Progenitor cell of endocrine pancreas (in vitro differentiated cells): ENCODE measurements at places on chromosomes 6 and 20. TPM values are rescaled to one million over a fixed set of nuclear protein-coding genes. Genes with fewer than 3 reads are reported as not detected.

- no peak for DNase-seq
Observed at GRCh38 chr6:131736003-131736596, 25.3 kb upstream of the CTAGE9 start.

GRCh38 chr6:118788702-118789101 is 105.2 kb upstream of the ASF1A start:
- no peak for DNase-seq

The CYP39A1 gene
- 6.7 and 10.3 TPM in 2 replicates for total RNA-seq

DNA sequence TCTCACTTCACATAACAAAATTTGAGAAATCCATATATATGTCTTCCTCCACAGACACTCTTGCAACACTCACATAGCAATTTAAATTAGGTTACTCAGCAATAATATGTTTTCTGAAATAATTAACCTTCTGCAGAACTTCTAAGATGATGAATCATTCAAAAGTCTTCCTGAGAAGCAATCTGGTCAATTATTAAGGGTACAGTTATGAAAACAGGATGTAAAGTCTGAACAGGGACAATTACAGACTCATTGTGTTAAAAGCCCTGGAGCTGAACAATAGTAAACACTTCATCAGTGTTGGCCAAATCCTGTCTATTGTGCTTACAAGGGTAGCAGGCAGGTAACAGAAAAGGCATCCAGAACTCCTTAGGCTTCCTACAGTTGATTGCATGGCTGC is 75.4 kb downstream of the FILIP1 start:
- DNase-seq, result no peak

DNA sequence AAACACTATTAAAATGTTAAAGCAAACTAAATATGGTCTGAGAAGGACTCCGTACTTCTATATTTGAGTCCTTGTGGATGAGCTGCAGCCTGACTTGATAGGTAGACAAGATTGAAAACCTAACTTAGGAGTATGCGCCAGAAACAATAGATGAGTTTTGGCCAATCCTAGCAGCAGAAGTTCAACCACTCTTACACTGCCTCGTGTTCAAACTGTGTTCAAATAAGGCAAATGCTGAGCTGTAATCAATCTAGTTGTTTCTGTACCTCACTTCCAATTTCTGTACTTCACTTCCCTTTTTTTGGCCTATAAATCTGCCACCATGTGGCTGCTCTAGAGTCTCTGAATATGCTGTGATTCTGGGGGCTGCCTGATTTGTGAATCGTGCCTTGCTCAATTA is 13.2 kb upstream of the SERINC1 start:
- no peak for DNase-seq

DNA sequence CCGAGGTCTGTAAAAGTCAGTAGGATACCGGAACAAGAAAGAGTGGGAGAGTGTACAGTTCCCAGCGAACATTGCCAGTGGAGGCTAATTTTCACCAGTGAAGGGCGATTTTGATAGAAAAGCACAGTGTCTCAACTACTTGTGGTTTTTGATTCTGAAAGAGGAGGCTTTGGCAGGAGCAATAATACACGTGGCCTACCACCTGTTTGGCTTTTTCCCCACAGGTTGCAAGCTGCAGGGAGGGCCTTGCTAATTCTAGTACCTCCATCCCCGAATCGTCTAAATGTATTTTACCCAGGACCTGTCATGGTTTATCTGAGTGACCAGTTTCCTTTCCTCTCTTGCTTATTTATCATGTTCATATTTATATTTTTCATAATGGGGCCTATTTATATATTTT is 3.3 kb upstream of the EFCAB8 start:
- DNase-seq, result no peak

GRCh38 chr20:36465109-36466080 is 75.9 kb upstream of the MYL9 start:
- no peak for DNase-seq

The OPN5 gene
- total RNA-seq, result 0.09 TPM in 1 of 2 replicates, not detected in the other

GRCh38 chr6:152068622-152069261 is 261.3 kb downstream of the ESR1 start:
- DNase-seq, result no peak

The SCRT2 gene
- total RNA-seq, result not detected in 2 replicates

The NRSN1 gene
- total RNA-seq, result not detected in 2 replicates

The SNAP25 gene
- total RNA-seq, result 7.7 and 8.2 TPM in 2 replicates

DNA sequence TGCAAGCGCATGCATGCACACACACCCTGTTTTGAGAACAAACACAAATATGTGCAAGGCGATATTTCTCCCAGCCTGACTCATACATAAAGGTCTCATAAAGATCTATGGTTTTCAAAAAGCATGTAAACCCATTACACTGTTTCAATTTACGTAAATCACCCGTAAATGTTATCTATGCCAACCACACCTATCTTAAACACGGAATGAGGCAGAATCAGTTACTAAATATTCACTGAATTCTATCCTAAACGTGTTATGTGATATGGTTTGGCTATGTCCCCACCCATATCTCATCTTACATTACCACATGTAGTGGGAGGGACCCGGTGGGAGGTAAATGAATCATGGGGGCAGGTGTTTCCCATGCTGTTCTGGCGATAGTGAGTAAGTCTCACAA is 621.6 kb downstream of the KIF16B start:
- DNase-seq, result no peak

GRCh38 chr6:84425971-84426705 is 198.7 kb upstream of the CEP162 start:
- DNase-seq, result no peak

The MATN4 gene
- total RNA-seq, result 0.20 TPM in 1 of 2 replicates, not detected in the other

GRCh38 chr6:160226118-160226591 is 32.5 kb downstream of the SLC22A2 start:
- DNase-seq, result no peak

- no peak for DNase-seq
Observed at GRCh38 chr6:144283646-144284477, 1.3 kb upstream of the UTRN start.

The HTR1E gene
- total RNA-seq, result 0.13 TPM in 1 of 2 replicates, not detected in the other

DNA sequence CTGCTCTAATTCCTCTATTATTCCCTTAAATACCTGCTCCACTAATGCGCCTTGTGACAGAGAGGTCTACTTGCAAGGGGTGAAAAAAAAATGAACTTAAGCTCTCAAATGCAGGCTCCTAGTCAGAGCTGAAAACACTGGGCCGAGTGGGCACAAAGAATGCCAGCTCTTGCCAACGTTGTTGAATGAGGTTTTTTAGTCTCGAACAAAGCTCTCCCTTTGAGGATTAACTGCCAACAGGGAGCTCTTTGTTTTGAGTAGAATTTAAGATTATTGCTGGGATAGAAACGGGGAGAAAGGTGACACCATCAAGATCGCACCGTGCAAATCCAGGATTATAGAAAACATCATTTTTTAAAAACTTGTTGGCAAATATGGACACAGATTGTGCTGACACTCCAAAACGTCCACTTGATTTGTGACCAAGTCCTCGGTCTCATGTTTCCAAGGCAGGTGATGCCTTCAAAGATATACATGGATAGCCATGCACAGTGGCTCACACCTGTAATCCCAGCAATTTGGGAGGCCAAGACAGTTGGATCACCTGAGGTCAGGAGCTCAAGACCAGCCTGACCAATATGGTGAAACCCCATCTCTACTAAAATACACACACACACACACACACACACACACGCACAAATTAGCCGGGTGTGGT is 163.2 kb downstream of the BMP7 start:
- DNase-seq, result no peak

DNA sequence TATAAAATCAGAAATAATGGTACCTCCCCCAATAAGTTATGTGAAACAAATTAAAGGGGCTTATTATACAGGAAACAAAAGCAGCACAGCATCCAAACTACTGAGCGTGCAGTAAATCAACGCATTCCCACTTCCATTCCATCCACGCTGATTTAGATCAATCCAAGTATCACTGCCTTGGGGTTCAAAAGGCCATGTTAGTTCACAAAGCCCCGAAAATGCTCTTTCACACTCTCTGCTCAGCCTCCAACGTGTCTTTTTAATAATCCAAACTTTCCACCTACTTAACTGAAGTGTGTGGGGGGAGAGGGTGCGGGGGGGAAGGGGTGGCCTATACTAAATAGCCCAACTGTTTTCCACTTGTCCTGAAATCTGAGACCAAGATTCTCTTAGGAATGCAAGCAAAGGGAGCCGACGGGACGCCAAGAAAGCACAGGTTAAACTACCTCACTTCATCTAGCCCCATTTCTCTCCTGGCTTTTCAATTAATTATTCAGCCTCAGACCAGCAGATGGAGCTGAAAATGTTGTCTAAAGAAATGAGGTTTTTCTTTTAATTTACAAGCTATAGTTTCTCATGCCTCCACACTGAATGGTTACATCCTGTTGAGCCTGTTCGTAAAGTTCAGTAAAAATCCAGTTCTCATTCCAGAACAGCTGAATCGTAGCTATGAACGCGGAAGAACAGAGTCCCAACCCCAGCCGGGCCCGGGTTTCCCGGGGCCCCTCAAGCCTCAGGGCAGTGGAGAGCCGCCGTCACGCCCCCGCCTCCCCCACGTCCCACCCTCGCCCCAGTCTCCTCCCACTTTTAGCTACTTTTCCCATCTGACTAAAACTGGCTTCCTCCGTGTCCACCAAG is 1.0 kb upstream of the NXT1 start:
- DNase-seq, result no peak

The PDRG1 gene
- total RNA-seq, result 23.6 and 23.8 TPM in 2 replicates

The PTCRA gene
- not detected in 2 replicates for total RNA-seq

The PREX1 gene
- 2.9 and 3.7 TPM in 2 replicates for total RNA-seq

DNA sequence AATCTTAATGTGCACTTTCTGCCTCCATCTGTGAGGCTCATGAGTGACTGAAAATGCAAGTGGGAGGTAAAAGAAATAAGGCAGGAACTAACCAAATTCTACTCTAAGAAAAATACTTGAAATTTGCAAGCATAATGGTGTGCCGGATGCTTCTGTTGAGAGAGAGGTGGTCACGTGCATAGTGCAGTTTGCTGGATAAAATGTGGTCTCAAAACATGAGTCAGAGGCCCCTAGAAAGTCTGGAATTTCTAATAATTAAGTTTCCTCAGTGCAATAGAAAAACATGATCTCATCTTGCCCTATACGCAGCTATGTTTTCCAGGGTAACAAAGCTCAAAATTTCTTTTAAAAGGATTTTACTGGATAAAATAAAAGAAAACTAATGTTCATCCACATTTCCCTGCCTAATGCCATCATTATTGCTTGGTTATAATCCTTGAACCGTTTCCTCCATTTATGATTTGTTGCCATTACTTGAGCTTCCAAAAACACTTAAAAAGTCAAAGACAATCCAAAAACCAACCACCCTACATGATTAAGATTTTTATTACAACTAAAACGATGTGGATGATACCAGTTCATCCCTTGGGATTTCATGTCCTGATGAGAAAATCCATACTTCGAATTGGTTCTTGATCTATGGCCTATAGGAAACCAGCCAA is 351.7 kb upstream of the ARID1B start:
- no peak for DNase-seq

DNA sequence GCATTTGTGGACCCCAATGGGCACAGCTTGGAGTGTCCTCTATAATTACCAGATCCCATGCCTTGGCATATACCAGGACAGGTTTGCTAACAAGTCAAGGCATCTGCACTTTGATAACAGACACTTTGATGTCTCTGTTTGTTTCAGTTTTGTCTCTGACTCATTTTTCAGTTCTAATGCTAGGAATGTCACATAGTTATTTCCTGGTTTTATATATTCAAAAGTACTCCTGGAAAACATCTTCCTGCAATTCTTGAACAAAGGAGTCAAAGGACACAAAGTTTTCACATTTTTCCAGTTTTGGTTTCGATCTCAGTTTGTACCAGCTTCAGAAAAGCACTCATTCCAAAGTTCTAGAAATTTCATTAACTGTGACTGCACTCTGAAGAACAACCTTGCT is 188.1 kb downstream of the FOXC1 start:
- no peak for DNase-seq

The FOXQ1 gene
- 2.0 and 2.9 TPM in 2 replicates for total RNA-seq

- DNase-seq, result no peak
Observed at GRCh38 chr20:63145156-63145555, 70.8 kb downstream of the YTHDF1 start.

DNA sequence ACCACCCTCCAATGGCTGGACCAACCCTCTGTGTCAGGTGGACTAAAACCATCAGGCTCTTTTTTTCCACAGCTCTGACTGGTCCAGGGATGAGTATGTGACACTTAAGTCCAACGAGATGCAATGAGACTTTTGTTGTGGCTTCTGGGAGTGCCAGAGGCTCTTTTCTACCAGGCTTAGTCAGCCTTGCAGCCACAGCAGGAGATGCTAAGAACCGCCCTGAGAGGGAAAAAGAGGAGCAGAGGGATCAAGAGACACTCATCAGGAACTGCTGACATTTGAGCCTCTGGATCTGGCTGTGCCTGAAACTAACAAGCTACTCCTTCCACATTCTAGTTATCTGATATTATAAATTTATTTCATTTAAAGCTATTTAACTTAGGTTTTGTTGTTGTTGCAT is 270.9 kb upstream of the SULF2 start:
- no peak for DNase-seq

The AVP gene
- not detected in 2 replicates for total RNA-seq

The RAB44 gene
- total RNA-seq, result not detected in 2 replicates

The ENPP5 gene
- 13.4 and 13.6 TPM in 2 replicates for total RNA-seq

- DNase-seq, result no peak
Observed at GRCh38 chr20:16158090-16158975, 414.9 kb downstream of the KIF16B start.

- DNase-seq, result no peak
Observed at GRCh38 chr6:96468281-96468680, 53.3 kb upstream of the UFL1 start.

The PRSS16 gene
- total RNA-seq, result 28.2 and 29.8 TPM in 2 replicates

- no peak for DNase-seq
Observed at GRCh38 chr6:99297415-99297814, 52.1 kb downstream of the FAXC start.

DNA sequence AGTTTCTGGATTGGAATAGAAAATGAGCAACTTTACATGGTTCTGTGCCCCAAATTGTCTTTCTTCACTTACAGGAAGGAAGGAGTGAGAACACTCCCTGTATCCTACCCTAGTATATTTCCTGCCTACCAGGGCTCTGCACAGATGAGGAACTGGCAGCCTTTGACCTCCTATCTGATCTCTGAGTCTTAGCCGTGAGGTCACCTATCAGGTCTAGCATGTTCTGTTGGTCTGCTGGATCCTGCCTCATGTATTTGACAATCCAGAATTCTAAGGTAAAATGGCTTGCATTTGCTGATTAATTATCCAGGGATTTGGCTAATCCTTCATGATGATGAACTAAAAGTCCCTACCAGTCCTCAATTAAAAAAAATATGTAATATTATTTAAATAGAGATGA is 35.0 kb upstream of the TRAM2 start:
- DNase-seq, result no peak
